ENCODE measurements at places on chromosomes 6 and 20. TPM values are rescaled to one million over a fixed set of nuclear protein-coding genes. Genes with fewer than 3 reads are reported as not detected.

DNA sequence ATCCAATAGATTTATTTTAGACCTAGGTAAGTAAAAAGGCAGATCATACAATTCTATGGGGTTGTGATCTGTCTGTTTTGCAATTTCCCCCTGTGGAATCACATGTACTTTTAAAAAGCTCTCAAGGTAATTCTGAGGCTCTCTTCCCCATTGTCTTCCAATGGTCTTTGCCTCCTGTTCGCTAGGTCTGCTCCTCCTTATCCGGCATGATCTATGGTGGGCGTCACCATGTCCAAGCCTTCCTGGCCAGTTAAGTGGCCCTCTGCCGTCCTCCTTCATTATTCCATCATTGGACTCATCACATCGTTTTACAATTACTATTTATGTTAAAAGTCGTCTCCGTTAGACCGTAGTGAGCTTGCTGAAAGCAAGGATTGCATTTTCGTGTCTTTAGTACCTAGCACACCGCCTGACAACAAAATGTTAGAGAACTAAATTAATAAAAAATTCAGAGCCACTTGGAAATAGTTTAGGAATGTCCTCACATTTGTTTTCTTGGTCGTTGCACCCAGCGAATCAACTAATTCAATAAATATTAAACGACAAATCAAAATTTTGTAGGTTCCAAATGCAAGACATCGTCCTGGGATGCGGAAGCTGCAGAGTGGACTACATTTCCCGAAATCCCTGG, 2.2 kb upstream of the STXBP5 start:
- peak; percentile 76 for DNase-seq

DNA sequence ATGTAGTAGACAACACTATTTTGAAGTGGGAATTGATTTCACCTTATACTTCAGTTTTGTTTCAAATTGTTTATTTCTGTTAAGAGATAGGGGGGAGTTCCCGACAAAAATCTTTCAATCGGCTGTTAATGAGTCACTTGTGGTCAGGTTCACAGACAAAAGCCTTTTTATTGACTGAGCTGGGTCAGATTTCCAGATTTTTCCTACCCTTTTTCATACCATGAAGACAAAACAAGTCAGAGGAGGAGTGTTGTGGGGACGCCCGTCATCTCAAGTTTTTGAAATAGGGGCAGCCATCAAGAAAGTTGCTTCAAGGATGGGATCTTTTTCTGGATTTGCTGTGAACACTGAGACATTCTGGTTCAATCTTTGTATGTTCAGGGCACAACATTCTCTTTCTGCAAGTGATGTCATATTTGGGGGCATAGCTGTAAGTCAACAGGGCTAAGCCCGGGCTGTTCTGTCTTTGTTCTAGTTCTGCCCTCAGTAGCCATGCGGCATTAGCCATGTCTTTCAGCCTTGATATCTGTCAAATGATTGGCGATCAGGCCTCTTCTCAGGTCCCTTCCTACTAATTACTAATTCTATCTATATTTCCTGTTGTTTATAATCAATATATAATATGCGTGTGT, 496.0 kb upstream of the MARCKS start:
- peak; percentile 71 for DNase-seq

DNA sequence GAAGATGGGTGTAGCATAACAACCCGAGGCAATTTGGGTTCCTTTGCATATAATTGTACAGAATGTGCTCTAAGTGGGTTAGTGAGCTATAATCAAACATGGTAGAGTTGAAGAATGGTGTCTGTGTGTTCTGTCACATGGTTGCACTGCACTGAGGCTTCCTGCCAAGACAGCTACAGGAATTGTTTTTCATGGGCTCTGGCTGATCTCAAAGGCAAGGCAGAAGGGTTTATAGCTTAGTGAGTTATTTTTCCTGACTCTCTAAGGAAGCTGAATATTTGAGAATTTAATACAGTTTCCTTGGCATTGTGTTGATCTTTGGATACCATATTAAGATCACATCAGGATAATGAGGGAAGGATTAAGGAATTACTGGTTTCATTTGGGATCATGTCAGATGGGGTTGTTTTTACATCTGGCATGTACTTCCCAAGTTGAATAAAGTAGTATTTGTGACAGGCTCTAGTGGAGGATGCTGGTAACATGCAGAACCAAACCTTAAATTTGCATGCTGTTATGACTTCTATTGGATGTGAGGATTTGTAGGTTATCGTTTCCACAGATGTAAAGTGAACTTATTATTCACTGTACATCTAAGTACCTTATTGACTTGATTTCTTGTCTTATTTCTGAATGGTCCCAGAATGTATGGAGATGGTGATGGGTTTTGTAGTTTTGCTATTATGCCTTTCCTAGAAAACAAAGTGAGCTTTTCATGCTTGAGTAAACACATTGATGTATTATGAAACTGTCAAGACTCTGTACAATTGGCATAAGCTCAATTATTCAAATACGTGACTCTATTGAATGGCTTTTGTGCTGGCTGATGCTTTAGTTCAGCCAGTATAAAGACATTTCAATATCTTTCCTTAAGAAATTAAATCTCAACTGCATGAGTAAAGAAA, 43.3 kb downstream of the LRRC1 start:
- peak; percentile 95 for DNase-seq

GRCh38 chr20:46156065-46156464, 38.0 kb downstream of the CD40 start:
- no peak for DNase-seq

Gene SAMD10
- total RNA-seq: not detected

DNA sequence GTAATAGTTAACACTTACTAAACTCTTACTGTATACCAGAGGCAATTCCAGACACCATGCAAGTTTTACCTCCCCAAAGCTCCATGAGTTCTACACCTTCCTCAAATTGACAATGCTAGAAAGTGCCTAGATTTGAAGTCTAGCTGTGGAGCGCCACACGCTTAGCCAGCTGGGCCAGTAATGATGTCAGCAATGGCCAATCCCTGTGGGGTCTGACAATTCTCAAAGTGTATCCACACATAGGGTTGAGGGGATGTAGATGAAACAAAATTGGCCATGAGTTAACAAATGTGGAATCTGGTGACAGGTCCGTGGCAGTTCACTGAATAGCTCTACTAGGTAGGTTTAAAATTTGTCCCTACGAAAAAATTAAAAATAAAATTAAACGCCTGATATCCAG, 1.3 kb downstream of the ZNF343 start:
- no peak for DNase-seq

- no peak for DNase-seq
These were observed 128.0 kb downstream of the INSM1 start for GRCh38 chr20:20495729-20496503.

Gene EDN3
- not detected for total RNA-seq

GRCh38 chr6:63844287-63844686, 208.7 kb downstream of the PHF3 start:
- no peak for DNase-seq

DNA sequence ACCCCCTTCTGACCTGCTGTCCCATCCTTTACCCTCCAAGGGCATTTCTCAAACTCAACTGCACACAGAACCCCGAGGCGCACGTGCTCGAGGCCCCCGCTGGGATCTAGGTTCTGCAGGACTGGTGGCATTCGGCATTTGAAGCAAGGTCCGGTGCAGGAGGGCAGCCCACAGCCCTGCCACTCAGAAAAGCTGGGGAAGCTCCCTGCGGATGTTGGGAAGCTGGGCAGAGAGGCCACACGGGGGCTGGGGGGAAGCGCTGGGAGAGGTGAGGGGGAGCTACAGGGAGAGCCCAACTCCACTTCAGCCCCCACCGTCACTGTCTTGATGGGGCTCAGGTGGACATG, 51.2 kb upstream of the SLCO4A1 start:
- no peak for DNase-seq

GRCh38 chr20:49276161-49276960, 1.5 kb downstream of the ZNFX1 start:
- peak; percentile 17 for DNase-seq

Gene BNIP5
- total RNA-seq: not detected

DNA sequence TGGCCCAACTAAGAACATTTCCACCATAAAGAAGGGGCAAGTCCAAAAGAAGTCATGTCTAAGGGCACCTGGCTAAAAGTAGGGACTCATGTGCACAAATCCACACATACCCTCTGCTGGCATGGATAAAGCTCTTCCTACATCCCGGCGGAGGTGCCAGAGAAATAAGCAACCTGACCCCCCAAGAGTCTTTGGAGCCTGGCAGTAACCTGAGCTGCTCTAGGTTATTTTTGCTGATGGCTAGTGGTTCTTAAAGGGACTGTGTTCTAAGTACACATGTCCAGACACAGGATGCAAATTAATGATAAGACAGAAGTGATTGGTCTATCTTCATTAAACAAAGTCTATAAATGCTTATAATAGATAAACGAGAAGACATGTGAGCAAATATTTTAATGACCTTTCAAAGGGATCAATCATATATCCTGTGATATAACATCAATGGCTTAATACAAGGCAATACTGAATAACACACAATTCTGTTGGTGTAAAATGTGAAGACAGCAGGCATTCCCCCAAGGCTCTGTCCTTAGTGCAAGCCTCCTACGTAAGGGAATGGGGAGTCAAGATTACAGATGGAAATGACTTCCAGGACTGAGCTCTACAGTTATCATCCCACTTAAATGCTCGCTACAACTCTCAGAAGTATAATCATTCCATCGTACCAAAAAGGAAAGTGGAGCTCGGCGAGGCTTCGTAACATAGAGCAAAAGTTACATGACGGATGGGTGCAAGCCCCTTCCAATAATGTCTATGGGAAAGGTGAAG, 52.5 kb downstream of the HIVEP2 start:
- DNase-seq: no peak

Gene ATP6V1G2
- total RNA-seq: 0.45 TPM

GRCh38 chr6:116533233-116533957, 12.1 kb downstream of the TRAPPC3L start:
- peak; percentile 51 for DNase-seq

Gene MUC22
- total RNA-seq: not detected

DNA sequence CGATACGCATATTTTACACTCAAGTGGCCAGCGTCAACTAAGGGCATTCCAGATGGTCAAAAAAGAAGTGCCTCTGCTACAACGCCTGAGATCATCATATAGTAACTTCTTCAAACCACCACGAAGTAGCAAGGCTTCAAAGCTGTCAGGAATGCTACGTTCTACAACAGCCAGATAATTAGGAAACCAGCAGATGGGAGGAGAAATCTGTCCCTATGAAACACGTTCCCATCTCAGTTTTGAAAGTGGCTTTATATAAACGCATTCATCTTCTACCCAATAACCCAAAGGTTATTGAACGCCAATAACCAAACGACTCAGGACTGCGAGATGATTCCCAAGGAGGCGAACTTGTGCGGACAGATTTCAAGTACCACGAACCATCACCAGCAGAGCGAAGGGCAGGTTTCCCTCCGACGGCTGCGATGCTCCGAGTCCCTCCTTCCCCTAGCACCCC, 1.2 kb downstream of the ABHD12 start:
- no peak for DNase-seq

DNA sequence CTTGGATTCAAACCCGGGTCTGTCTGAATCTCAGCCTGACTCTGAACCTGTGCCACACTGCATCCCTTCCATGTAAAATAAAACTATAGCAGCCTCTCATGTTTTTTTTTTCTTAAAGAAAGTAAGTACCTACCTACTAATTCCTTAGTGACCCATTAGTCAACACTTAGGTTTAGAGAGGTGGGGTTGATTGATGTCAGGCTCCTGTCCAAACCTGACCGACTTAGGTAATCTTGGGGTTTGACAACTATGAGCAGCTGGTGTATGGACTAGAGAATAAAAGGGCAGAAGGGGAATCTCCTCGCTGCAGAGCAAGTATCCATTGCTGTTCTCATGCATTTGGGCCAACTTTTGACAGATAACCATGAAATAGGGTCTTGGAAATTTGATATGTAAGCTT, 6.5 kb downstream of the NKAIN2 start:
- no peak for DNase-seq

Gene TRIM40
- not detected for total RNA-seq

Gene PTK7
- 19.7 TPM for total RNA-seq

Gene CASS4
- not detected for total RNA-seq

DNA sequence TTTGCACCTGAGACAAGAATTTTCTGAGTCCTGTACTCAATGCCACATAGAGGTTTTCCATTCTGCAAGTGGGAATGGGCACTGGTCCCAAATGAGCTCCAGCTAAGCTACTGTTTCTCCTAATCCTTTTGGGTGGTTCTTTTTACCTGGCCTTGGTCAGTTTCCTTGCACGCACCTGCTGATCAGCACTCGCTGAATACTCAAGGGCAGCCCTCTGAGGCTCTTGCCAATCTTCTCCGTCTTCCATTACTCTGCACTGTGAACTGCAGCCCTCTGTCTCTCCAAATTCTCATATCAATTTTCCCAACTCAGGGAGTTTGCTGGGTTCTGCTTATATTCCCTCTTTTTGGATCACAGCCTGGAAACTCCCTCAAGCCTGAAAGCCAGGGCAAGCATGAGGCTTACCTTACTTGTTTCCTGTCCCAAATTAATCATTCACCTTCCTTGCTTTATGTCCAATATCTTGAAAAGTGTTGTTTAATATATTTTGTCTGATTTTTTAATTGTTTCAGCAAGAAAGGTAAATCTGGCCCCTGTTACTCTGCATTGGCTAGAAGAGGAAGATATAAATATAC, 138.0 kb upstream of the TBX18 start:
- no peak for DNase-seq

GRCh38 chr6:13655700-13656099, 40.6 kb downstream of the NOL7 start:
- no peak for DNase-seq

Gene NRN1
- total RNA-seq: 57.4 TPM

DNA sequence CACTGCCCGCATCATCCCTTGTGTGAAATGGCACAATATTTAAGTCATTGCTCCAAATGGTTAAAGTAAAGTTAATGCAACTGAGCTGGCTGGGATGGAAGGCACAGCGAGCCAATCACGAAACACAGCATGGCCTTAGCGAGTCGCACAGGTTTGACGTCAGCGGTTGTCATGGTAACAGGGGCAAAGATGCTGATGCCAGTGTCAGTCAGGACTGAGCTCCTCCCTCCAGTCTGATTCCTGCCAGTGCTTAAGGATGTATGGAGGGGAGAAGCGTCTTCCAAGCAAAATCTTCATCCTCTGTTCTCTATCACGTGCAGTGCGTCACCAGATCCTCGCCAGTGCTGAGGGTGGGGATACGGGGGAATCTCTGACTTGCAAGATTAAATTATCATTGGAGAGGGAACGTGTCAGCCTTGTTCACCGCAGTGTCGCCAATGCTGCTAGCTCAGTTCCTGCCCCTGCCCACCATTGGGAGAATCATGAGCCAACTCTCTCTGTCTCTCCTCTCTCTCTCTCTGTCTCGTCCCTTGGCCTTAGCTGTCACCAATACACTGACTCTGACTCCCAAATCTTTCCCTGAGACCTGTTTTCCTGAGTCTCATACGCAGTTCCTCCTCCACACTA, 24.5 kb downstream of the TSPYL4 start:
- peak; percentile 93 for DNase-seq

- no peak for DNase-seq
These were observed 46.2 kb upstream of the MDGA1 start for GRCh38 chr6:37743926-37744325.

DNA sequence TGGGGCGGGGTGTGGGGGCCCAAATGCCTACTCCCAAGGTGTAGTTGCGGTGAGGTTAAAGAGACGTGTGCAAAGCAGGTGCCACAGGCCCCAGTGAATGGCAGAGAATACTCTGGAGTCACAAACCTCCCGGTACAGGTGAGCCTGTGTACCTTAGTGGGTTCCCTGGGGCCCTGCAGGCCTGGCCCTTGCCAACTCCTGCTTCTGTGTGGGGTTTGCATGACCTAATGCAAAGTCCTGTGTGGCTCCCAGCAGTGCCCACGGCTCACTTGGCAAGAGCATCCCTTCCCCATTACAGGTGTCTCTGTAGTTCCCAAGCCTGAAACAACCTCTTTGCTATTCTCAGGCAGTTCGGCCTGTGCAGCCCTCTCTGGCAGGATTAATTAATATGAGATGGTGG, 17.5 kb downstream of the SPDEF start:
- DNase-seq: no peak
